ENCODE measurements at places on chromosomes 2 and 18.

DNA sequence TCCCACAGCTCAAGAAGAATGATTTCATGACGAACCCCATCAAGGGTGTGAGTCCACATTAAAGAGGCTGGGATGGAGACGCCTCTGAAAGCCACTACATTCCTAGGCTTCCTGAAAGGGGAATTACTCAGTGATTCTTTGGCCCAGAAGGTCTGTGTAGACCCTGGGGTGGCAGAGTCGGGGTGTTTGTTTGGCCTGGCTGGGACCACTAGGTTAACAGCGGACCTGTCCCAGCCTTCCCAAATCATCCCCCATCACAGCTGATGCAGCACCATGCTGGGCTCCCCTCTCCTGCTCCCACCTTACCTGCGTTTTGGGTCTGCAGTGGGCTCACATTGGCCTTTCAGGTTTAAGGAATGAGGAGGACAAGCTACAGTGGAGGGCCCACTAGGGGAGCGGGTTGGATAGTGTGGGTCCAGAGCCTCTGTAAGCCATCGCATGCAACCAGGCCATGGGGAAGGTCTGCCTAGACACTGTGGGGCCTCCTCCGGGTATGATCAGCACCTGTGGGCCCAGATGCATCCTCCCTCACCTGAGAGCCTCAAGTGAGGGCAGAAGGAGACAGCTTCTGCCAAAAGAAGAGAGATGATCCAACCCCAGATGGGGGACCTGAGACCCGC lies 16.2 kb downstream of the DIPK1C start:
- DNase-seq = no peak

DNA sequence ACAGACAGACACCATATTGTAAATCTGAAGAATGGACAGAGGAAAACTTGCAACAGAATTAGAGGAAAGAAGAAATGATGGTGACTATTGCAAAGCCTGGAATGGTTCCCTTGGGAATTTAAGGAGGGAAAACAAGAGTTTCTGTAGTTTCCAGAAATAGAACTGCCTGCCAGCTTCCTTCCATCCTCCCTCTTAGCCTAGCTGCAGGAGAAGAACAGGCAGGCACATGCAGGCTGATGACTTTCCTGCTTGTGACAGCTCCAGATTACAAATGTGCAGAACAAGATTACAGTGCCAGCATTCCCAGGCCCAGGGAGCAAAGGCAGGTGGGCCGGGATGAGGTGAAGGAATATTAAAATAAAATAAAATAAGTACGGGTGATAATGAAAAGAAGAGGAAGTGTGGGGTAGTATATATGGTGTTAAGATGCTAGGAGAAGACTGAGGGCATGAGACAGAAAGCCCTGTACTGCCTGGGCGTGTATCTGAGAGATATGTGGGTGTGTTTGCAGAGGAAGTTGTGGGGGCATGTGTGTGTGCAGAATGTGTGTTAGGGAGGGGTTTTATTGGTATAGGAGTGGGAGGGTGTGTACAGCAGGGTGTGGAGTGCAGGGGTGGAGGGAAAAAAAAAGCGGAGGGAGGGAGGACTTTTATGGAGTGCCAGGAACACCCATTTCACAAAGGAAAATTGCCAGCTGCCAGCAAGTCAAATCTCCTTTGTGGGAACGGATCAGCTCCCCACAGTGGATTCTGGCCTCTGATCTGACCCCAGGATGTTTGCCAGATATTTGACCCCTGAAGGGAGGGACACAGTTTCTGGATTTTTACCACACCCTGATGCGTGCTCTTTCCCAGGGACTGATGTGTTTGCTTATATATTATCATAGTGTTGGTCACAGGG lies 43.9 kb upstream of the NEMP2 start:
- peak; percentile 18 for DNase-seq

DNA sequence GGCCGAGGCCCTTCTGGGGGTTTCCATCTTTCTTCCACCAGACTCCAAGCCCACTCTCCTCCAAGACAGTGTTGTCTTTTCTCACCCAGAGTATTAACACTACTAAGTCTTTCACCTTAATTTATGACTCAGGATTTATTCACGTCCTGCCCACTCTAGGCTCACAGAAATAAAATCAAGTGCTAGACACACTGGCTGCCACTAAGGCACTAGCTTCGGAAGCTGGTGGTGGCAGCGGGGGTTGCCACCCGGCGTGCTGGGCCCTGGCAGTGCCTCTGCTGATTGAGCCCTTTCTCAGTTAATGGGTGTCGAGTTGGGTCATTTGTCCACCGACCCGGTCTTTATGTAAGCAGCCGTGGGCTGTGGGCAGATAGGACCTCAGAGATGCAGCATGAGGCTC lies 93.6 kb upstream of the FZD5 start:
- no peak for DNase-seq

DNA sequence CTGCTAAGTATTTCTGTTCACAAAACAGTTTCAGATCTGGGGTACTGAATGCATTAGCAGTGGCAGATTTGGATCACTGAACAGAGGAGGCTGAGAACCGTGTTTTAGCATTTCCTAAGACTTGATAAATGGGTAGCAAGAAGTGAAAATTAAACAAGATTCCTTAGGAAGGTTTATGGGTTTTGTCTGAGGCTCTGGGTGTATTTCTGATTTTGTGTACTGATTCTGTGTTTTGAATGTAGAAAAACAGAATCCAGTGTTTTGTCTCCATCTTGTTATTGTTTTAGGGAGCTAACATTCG lies 1.4 kb downstream of the FAM117B start:
- DNase-seq = no peak

GRCh38 chr2:207682557-207682956 lies 28.9 kb upstream of the CCNYL1 start:
- no peak for DNase-seq
